ENCODE measurements at places on chromosomes 4 and X.

DNA sequence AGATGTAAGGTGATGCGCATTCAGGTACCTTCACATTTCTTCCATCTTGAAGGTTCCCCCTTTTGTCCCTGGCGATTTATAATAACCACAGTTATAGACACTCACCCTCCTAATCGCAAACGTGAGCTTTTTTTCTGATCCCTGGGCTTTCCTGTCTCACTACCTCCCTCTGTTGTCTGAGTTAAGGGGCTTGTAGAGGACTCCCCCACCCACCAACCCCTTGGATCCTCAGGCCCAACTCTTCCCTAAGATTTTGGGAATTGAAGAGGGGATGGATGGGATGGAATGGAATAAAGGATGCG lies 1.4 kb downstream of the CNKSR2 start:
- peak; percentile 52 for DNase-seq

DNA sequence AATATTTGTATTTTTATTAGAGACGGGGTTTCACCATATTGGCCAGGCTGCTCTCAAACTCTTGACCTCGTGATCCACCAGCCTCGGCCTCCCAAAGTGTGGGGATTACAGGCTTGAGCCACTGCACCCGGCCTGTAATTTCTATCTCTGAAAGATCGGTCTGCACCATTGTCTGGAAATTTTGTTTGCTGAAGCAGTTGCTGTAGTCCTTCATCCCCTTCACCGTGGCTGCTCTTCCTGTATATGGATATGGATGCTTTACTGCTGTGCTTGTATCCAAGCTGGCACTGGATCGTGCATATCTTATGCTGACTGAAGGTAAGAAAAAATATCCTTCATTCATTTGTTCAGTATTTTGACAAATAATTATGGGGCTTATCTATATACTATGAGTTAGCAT lies 338.4 kb upstream of the GNPDA2 start:
- no peak for DNase-seq

DNA sequence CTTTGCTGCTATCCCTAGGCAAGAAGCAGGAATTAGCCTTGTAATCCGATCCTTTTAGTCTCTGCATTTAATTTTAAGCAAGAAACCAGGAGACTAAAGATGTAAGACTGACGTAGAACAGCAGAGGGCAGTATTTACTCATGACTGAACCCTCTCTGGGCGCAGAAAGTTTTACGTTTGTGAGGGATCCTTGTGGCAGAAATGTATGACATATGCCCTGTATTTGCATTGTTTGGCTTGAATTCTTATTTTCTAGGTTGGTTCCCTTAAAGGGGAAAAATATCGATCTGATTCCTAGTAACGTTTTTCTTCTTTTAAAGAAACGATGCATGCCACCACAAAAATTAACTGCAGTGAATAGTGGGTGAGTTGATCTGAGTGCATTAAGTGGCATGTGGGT lies 1.3 kb upstream of the FAT4 start:
- peak; percentile 55 for DNase-seq

DNA sequence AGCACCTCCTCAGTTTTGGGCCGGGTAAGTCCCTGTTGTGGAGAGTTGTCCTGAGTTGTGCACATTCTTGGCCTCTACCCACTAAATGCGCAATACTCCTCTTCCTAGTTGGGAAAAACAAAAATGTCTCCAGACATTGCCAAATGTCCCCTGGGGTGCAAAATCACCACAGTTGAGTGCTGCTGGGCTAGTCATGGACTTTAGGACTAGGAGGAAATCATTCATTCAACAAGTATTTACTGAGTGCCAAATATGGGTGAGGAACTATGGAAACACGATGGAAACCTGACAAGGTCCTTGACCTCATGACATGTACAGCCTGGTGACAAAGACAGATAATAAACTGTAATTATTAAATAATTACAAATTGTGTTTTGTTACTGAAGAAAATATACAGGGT lies 71.6 kb downstream of the STX18 start:
- DNase-seq, result no peak

DNA sequence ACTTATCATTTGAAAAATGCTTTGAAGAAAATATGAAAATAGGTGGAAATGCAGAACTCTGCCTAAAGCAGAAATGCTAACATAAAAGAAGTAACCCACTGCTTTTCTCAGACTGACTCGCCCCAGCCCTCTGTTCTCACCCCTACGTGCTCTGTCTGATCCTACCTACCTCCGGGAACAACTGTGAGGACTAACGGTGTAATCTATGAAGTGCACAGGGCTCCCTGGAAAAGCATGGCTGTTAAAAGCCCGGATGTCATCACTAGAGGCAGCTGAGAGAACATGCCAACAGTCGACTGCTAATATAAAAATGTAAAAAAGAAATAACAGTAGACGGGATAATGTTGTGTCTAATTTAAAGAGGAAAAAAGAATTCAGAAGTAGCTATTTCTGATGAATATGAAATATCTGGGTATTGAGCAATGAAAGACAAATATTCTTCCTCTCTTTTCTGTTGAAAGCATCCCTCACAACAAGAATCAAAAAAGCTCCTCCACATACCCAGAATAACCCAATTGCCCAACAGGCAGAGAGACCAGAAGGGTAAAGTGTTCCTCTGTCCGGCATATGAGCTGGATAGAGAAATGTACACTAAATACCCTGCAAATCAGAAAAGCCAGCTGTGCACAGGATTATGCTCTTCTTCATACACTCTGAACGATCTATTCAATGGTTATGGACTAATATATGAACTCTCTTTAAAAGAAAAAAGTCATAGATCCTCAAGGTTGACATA lies 130.7 kb downstream of the TSPAN5 start:
- no peak for DNase-seq

- DNase-seq, result no peak
These were observed 21.1 kb downstream of the PDLIM3 start for GRCh38 chr4:185514182-185514697.

DNA sequence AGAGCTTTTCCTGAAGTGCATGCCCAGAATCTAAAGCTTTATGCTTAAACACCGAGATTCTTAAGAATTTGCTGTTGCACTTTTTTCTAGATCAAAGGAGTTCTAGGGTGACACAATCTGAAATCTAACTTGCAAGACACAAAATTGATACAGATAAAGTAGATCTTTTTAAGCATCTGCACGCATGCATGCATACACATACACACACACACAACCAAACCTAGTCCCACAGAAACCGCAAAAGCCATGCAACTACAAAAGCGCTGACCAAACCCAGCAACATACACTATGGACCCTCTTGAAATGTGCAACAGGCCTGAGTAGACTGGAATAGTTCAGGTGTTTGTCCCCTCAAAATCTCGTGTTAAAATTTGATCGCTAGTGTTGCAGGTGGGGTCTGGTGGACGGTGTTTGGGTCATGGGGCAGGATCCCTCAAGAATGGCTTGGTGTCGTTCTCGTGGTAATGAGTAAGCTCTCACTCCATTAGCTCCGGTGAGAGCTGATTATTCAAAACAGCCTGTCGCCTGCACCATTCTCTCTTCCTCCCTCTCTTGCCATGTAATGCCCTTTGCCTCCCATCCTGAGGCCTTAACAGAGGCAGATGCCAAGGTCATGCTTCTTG lies 52.7 kb downstream of the IRF2 start:
- DNase-seq, result no peak

- no peak for DNase-seq
These were observed 118.1 kb downstream of the ENPP6 start for GRCh38 chr4:184099535-184099966.

- no peak for DNase-seq
These were observed 857.2 kb downstream of the RPA4 start for GRCh38 chrX:97740886-97741285.

DNA sequence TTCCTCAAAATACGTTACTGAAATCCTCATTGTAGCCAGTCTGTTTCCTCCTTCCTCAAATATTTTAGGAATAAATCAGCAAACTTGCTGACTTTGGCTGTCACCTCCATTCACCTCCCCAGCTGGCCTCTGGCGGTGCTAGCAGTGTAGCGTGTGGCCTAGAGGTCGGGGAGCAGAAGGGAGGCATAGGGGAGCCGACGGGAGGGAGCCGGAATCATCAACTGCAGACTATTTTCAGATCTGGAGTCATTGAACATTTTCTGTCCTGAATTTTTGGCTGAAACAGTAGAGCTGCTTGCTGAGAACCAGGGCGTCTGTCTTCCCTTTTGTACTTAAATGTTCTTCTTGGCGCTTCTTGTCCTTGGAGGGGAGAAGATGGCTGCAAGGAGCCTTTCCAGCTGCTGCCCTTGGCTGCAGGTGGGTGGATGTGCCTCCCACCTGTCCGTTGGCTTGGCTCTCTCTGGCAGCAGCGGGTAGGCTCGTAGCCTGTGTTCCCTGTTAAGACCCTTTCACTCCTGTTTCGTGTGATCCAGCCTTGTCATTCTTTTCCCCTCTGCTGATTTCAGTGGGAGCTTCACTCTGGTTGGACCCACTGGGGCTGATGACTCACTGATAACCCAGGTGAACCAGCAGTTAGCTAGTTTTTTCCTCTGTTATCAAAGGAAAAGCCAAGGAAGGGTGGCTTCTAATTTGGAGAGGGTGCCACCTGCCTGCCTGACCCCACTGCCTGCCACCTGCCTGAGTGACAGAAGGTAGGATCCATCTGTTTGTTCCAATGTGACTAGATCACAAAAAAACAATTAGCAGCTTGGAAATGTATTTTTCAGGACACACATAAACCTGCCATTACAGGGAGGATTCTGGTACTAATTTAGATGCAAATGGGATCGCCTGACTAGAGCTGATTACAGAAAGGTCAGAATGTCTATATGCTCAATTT lies 135.9 kb downstream of the GATB start:
- DNase-seq, result no peak

All from H7 (cell line).